Mammary microvascular endothelial cell (primary cell): ENCODE measurements at places on chromosomes 3 and 15. TPM values are rescaled to one million over a fixed set of nuclear protein-coding genes. Genes with fewer than 3 reads are reported as not detected.

SFMBT1 gene
- total RNA-seq = 1.3 and 2.5 TPM in 2 replicates

RHO gene
- not detected in 2 replicates for total RNA-seq

GOLGA8Q gene
- total RNA-seq = not detected in 2 replicates

CYP8B1 gene
- total RNA-seq = not detected in 2 replicates

PLCH1 gene
- total RNA-seq = not detected in 2 replicates

ANKUB1 gene
- not detected in 2 replicates for total RNA-seq

NR2E3 gene
- total RNA-seq = 0.13 TPM in 1 of 2 replicates, not detected in the other

CPA3 gene
- 0.33 and 2.3 TPM in 2 replicates for total RNA-seq

LTF gene
- total RNA-seq = 0.25 and 3.1 TPM in 2 replicates

PPM1L gene
- 1.1 and 2.5 TPM in 2 replicates for total RNA-seq

CHAC1 gene
- 5.5 and 8.7 TPM in 2 replicates for total RNA-seq

MAN2C1 gene
- total RNA-seq = 62.7 and 72.3 TPM in 2 replicates

TMEM42 gene
- 13.2 and 15.0 TPM in 2 replicates for total RNA-seq

DPPA2 gene
- total RNA-seq = not detected in 2 replicates

HEG1 gene
- total RNA-seq = 41.0 and 53.0 TPM in 2 replicates

ARHGAP31 gene
- 34.0 and 36.2 TPM in 2 replicates for total RNA-seq

SLC12A8 gene
- total RNA-seq = 0.27 and 0.74 TPM in 2 replicates

LDHAL6B gene
- total RNA-seq = not detected in 2 replicates

TMEM266 gene
- total RNA-seq = not detected in 2 replicates

SYNPR gene
- not detected in 2 replicates for total RNA-seq

CX3CR1 gene
- not detected in 2 replicates for total RNA-seq

LINGO1 gene
- under 0.01 and 0.20 TPM in 2 replicates for total RNA-seq

THSD4 gene
- total RNA-seq = 43.2 and 52.4 TPM in 2 replicates

PLA2G4B gene
- 0.27 and 0.89 TPM in 2 replicates for total RNA-seq

TMEM207 gene
- not detected in 2 replicates for total RNA-seq

MYZAP gene
- total RNA-seq = 9.4 and 13.8 TPM in 2 replicates

GPR171 gene
- total RNA-seq = not detected in 2 replicates

RASGRF1 gene
- 0.07 and 0.69 TPM in 2 replicates for total RNA-seq

DTWD1 gene
- 9.9 and 10.2 TPM in 2 replicates for total RNA-seq

CSPG4 gene
- under 0.01 TPM in 1 of 2 replicates, not detected in the other for total RNA-seq

NPAP1 gene
- not detected in 2 replicates for total RNA-seq

LYZL4 gene
- not detected in 2 replicates for total RNA-seq

CHRD gene
- total RNA-seq = 0.07 and 1.7 TPM in 2 replicates

GHSR gene
- not detected in 2 replicates for total RNA-seq

MAGEL2 gene
- total RNA-seq = not detected in 2 replicates

GOLGA6A gene
- not detected in 2 replicates for total RNA-seq

ZNF148 gene
- 16.0 and 16.6 TPM in 2 replicates for total RNA-seq

GOLGA6L4 gene
- 0.74 and 4.7 TPM in 2 replicates for total RNA-seq

PLA2G4F gene
- total RNA-seq = not detected in 2 replicates

TRH gene
- total RNA-seq = not detected in 2 replicates

FAM81A gene
- 0.20 and 0.44 TPM in 2 replicates for total RNA-seq

ARL14 gene
- total RNA-seq = not detected in 2 replicates

OR5K2 gene
- not detected in 2 replicates for total RNA-seq

IL20RB gene
- 0.07 TPM in 1 of 2 replicates, not detected in the other for total RNA-seq

IGSF10 gene
- under 0.01 TPM in 1 of 2 replicates, not detected in the other for total RNA-seq

CKMT1A gene
- total RNA-seq = not detected in 2 replicates

HESX1 gene
- total RNA-seq = 0.94 TPM in 1 of 2 replicates, not detected in the other

STRC gene
- not detected in 2 replicates for total RNA-seq

PLA2G4D gene
- not detected in 2 replicates for total RNA-seq

INSYN1 gene
- not detected in 2 replicates for total RNA-seq

FBN1 gene
- 29.1 and 31.7 TPM in 2 replicates for total RNA-seq
